PC-3 (cell line): ENCODE measurements at places on chromosomes 4 and X.

- peak; percentile 83 for DNase-seq
Observed at GRCh38 chr4:100017637-100018310, 67.7 kb upstream of the H2AZ1 start.

DNA sequence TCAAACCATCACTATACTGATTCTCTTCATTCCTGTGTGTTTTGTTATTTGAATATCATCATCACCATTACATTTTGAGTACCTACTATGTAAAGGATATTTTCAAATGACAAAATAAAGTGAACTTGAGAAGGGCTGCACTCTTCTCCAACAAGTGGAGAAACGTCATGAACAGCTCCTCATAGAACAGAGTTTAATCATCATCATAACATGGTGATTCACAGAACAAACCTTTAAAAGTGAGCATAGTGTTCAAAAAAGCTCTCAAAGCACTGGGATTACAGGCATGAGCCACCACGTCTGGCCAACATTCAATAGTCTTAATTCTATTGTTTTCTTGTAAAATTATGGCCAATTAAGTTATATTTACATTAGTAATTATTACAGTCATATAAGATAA is 993.9 kb downstream of the PDHA2 start:
- DNase-seq = peak; percentile 45

- no peak for DNase-seq
Observed at GRCh38 chr4:142427456-142427855, 418.6 kb downstream of the INPP4B start.

DNA sequence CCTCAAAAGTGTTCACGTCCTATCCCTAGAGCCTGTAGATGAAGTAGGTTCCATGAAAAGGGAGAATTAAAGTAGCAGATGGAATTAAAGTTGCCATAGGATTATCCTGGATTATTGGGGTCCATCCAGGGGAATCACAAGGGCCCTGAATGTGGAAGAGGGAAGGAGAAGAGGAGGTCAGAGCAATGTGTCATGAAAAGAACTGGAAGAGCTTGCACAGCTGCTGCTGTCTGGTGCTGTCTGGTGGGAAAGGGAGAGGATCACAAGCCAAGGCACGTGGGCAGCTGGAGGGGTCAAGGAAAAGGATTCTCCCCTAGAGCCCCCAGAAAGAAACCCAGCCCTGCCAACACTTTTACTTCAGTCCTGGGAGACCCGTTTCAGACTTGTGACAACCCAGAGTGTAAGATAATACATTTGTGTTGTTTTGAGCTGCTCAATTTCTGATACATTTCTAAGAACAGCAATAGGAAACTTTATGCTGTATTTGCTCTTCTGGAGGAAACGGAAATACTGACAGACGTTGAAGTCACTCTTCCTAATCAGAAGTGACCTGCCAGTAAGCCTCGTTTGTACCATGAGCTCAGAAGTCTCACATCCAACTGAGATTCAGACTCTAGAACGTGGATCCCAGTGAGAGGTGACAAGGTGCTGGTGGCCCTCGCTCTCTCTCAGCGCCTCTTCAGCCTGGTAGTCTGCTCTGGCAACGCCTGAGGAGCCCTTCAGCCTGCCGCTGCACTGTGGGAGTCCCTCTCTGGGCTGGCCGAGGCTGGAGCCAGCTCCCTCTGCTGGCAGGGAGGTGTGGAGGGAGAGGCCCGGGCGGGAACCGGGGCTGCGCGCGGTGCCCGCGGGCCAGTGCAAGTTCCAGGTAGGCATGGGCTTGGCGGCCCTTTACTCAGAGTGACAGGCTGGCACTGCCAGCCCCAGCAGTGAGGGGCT is 34.7 kb upstream of the ENPP6 start:
- DNase-seq = no peak

DNA sequence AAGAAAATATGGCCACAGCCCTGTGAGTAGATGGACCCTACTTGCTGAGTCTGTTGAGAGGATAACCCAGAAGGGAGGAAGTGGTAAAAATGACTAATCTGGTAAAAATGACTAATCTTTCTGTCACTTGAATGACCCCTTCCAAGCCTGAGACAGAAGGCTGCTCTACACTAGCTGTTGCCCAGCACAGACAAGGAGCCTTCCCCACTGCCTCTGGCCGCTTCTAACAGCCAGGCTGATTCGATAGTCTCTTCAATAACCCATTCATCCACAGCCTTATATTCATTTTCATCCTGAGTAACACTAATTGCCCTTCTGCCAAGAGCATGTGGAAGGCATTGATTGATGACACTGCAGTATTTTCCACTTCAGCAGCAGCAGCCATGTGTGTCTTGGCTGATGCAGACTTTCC is 18.4 kb downstream of the MAGEB17 start:
- peak; percentile 90 for DNase-seq

DNA sequence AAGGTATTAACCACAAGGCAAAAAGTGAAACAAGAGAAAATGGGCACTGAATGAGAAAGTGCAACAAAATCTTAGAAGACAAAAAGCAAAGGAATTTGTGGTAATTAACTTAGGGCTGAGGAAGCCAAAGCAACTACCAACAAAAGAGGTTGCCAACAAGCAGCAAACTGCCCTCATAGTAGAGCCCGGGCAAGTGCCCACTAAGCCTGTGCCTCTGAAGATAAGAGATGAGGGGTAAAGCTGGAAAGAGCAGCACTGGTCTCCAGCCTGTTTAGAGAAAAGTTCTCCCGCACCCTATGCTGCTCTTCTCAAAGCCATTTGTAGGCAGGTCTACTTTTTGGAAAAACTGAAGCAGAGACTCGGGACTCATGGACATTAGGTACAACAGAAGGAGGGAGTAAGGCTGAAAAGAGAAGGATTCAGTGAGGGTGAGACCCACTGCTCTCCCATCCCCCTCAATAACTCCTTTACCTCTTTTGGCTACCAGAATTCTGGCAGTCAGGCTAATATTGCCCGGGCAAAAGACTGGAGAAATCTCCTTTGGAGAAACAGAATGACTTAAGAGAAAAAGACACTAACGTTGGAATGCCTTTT is 29.6 kb upstream of the KCNE5 start:
- no peak for DNase-seq

GRCh38 chrX:23503835-23504539 is 163.3 kb upstream of the PRDX4 start:
- DNase-seq = peak; percentile 96

GRCh38 chrX:153564047-153564606 is 34.8 kb downstream of the CCNQ start:
- no peak for DNase-seq

DNA sequence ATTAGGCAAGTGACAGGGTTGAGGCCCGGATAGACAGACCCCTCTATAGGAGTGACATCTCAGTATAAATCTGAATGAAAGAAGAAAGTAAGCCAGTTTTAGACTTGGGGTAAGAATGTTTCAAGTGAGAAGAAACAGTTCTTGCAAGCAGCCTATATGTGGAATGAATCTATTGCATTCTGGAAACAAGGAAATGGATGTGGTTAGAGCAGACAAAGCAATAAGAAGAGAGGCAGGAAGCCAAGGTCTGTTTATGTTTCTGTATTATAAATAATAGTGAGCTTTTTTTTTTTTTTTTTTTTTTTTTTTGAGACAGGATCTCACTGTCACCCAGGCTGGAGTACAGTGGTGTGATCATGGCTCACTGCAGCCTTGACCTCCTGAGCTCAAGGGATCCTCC is 255.8 kb downstream of the UNC5C start:
- no peak for DNase-seq

DNA sequence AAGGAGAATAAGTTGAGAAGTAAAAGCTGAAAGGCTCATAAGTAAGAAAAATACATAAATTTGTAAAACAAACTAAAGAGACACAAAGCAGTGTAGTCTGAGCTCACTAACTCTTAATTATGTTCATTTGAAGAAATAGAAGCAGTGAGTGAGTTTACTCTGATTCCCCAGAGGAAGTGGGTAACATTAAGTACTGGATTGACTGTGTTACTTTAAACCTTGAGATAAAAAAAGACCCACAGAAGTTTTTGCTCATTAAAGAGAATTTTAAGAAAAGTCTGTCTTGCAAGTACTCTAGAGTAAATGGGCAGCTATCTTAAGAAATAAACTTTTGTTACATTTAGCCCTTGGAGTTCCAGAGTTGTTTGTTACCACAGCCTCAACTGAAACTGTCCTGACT is 2466.9 kb downstream of the PCDH7 start:
- no peak for DNase-seq

GRCh38 chr4:98522636-98523395 is 135.6 kb downstream of the TSPAN5 start:
- DNase-seq = peak; percentile 74

- DNase-seq = no peak
Observed at GRCh38 chrX:134647477-134647877, 10.8 kb downstream of the PLAC1 start.

GRCh38 chrX:8684201-8684965 is 47.6 kb downstream of the ANOS1 start:
- no peak for DNase-seq

GRCh38 chrX:123859846-123860838 is at the start of gene XIAP:
XIAP (plus strand) TSS chrX:123860053; CDS start chrX:123885663, 25,610 bp downstream.
- peak; percentile 82 for DNase-seq

DNA sequence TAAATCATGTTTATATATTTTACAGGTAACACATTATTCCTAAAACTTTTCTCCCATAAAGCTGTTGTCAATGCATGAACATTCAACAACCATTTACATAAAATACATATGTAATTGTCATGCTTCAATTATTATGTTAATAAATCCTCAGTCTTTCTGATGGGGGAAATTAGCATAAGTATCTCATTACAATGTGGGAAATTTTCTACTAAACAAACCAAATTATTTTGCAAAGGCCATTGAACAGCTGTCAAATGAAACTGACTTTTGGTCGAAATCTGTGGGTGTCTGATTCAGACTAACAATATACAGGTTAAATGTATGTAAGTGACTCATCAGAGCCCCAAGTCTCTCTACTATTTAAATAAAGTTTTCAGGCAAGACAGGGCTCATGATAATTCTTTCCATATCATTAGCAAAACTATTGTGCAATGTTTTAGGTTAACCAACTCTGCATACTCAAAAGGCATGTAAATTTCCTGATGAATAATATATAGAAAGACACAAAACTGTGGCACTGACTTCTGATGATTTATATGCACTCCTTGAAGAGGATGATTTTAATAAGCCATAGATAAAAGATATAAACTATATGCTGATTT is 795.3 kb upstream of the AADAT start:
- no peak for DNase-seq

DNA sequence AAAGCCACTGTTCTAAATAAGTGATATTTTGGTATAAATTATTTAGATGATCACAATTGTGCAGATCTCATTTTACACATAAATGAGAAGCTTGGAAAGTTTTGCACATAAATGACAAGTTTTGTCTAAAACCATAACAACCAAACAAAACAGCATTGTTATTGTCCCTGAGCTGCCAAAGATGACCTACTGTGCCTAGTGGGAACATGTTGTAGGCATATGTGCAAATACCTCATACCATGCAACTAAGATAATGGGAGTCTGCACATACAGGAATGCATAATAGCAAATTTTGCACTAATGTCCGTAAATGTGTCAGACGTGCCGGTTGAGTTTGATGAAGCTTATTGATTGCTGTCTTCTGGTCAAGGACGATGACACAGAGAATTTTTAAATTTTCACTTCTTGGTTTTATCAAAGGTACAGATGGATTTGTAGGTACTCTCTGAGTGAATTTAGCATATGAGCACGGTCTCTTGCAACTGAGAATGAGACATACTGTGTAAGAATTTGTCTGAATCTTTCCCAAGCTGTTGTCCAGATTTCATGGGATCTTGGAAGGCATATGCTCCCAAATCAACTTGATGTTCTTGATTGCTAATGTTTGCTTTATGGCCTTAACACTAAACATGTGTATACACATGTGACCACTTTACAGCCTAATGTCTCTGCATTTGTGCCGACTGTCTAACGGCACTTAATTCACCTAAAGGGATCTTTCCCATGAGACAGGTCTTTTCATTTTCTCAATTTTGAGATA is 1133.5 kb downstream of the FAT4 start:
- DNase-seq = no peak

- DNase-seq = peak; percentile 88
Observed at GRCh38 chr4:74418063-74418670, 26.8 kb upstream of the AREG start.

DNA sequence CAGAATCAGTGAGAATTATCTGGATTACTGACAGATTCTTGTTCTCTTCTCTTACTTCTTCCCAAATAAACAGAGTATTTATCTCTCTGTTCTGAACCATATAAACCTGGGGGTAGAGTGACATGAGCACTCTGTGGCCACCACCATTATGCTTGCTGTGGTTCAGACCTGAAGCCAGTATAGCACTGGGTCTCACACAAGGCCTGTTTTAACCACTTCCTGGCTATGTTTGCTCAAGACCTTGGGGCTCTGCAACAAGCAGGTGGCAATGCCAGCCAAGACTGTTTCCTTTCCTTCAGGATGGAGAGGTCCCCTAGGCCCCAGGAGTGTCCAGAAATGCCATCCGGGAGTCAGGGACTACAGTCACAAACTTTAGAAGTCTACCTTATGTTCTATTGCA is 21.7 kb upstream of the HEPH start:
- DNase-seq = no peak

DNA sequence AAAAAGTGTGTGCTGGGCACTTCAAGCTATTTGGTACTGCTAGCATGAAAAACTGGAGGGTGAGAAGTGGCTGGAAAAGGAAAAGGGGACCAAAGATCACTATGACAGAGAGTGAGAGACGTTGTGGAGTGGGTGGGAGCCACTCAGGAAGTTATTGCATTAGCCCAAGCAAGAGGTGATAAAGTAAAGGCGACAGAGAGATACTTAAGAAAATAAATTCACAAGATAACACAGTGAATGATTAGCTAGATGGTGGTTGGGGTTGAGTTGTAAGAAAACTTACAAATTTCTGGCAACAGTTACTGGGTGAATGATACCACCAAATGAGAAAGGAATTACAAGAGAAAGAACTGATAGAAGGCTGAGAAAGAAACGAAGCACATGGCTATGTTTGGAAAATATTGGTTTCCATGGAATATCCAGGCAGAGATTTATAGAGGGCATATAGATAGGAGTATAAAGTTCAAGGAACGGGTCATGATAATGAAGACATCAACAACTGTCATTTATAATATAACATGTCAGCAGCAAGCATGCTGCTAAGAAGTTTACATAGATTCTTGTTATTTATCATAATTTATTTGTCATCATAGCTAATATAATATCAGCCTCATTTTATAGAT is 60.7 kb downstream of the CASK start:
- DNase-seq = no peak

- DNase-seq = peak; percentile 65
Observed at GRCh38 chr4:35934320-35934981, 309.9 kb downstream of the ARAP2 start.
